ENCODE measurements at places on chromosomes 16 and 17.

GRCh38 chr16:53087101-53087500 lies 32.3 kb downstream of the CHD9 start:
- no peak for DNase-seq

- no peak for DNase-seq
Observed at GRCh38 chr17:17892009-17892408, 55.2 kb upstream of the SREBF1 start.

DNA sequence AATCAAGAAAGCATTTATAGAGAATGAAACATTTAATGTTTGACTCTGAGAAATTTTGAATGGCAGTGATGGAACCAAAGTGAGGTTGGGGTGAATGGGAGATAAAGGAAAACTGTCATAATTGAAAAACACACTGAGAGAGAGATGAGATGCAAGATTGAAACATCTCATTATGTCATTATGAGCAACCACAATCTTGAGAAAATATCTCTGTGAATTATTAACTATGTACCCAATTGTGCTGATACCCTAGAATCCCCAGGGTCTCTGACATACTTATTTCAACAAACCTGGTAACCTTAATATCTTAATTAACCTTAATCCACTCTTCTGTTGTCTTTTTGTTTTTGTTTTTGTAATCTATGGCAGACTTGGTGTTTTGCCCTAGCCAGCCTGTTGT lies 143.5 kb upstream of the HLF start:
- no peak for DNase-seq

DNA sequence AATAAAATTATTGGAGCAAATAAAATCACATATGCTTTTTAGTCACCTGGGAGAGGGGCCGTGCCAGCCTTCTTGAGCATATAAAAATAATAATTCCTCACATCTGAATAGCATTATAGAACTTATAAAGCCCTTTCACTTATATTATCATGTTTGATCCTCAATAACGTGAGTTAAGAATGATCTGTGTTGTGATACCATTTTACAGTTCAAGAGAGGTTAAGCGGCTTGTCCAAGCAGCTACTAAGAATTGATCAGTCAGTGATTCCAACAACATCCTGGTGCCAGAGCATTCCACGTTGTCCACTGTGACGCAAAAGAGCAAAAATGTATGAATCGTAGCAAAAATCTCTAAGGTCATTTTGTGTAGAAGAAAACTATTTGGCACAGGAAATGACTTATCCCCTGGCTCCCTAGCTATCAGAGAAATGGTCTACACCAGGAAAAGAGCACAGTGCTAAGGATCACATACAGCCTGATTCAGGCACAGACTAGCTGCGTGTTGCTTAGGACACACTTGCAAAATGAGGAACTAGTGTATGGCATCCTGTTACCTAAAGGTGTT lies 33.0 kb downstream of the ANKFN1 start:
- no peak for DNase-seq

DNA sequence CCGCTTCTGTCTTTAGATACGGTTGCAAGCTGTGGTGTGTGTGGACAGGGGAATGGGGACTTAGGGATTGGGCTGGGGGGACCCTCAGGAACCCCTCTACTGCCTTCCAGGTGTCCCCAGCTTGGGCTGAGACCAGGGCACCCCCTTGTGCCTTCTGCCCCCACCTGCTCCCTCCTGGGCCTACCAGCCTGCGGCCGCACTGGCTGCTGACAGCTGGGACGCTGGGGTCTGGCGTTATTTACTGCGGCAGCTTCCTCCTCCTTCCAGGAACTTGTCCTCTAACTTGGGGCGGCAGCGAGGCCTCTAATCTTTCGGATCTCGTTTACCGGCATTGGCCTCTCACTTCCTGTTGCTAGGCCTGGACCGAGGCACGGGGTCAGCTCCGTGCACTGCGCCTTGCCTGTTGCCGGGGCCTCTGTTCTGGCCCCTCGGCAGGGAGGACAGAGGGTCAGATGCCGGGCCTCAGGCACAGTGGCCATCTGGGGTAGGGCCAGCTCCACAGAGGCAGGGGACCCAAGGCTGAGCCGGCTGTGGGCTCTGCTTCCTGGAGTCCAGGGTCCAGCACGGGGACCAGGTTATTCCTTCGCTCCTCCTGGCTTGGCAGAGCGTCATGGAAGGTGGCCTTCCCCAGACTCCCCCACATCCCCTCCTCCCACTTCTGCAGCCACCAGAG lies 31.8 kb downstream of the TMEM235 start:
- no peak for DNase-seq

GRCh38 chr17:66612993-66613392 lies 221.9 kb upstream of the CACNG5 start:
- no peak for DNase-seq

GRCh38 chr17:11511696-11512095 lies 86.6 kb upstream of the DNAH9 start:
- DNase-seq, result no peak

GRCh38 chr16:12228602-12229499 lies 252.3 kb downstream of the SNX29 start:
- DNase-seq, result no peak

GRCh38 chr17:80727409-80727755 lies 182.7 kb downstream of the RPTOR start:
- DNase-seq, result no peak

GRCh38 chr16:75256696-75257343 lies 5.4 kb upstream of the BCAR1 start:
- no peak for DNase-seq

GRCh38 chr17:17537311-17538099 lies 41.3 kb upstream of the RASD1 start:
- DNase-seq, result no peak

GRCh38 chr17:59097876-59098275 lies 8.8 kb downstream of the TRIM37 start:
- no peak for DNase-seq

- peak; percentile 75 for DNase-seq
Observed at GRCh38 chr16:48385253-48386150, at the start of gene SIAH1. SIAH1 (minus strand) TSS chr16:48385413; CDS start chr16:48362428, 22,985 bp downstream.

- no peak for DNase-seq
Observed at GRCh38 chr17:8753976-8754440, 4.3 kb downstream of the SPDYE4 start.

DNA sequence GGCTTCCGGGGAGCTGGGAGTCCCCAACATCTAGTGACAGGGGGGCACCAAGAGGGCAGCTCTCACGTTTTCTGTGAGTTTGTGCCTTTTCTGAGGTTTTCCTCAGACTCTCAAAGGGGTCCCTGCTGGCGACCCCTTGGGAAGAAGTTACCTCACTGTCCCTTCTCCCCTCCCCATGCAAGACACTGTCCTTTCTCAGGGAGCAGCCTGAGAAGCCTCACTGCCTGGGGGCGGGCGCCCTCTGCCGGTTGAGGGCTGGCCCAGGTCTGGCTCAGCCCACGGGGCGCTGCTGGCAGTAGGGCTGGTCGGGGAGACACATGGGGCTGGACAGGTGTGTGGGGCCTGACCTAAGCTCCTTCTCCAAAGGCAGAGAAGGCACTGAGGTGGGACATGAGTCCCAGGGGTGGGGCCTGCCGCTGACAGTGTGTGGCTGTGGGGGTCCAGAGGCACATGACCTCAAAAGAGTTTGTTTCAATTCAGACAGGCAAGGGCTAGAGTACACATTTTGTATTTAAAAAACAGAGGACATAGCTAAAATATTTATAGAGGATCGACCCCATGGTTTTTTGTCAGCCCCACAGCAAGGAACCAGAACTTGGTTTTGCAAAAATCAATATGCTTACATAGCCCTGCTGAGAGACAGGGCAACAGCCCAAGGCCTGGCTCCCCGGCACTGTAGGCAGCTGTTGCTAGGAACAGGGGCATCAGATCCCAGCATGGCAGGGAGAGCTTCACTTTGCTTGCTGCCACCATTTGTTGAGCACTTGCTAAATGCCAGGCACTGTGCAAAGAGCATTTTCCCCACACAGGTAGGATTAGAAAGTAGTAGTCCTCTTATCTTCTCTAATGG lies 18.5 kb upstream of the ALDH3A1 start:
- peak; percentile 71 for DNase-seq

- DNase-seq, result no peak
Observed at GRCh38 chr17:41939693-41940090, 9.3 kb downstream of the ODAD4 start.

GRCh38 chr17:2049333-2050299 lies 5.3 kb upstream of the HIC1 start:
- peak; percentile 82 for DNase-seq

All from T-helper 2 cell (primary cell).